ENCODE measurements at places on chromosomes 5 and 9.

DNA sequence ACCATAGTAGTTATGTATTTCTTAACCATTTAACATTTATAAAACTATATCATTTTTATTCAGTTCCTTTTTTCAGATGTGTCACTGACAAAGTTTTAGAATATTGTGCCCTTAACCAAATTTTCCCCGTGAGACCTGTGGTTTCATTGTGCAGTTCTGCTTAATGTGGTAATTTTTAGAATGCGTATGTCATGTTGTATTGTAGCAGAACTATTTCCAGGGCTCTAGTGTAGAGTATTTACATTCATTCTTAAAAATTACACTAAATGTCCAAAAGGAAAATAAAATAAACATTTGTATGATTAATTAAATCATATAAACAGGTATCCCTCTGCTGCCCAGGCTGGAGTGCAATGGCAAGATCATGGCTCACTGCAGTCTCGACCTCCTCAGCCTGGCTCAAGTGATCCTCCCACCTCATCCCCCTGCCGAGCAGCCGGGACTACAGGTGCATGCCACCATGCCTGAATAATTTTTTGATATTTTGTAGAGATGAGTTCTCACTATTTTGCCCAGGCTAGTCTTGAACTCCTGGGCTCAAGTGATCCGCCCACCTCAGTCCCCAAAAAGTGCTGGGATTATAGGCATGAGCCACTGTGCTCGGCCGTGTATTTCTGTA, 15.4 kb downstream of the SERINC5 start:
- DNase-seq, result no peak

DNA sequence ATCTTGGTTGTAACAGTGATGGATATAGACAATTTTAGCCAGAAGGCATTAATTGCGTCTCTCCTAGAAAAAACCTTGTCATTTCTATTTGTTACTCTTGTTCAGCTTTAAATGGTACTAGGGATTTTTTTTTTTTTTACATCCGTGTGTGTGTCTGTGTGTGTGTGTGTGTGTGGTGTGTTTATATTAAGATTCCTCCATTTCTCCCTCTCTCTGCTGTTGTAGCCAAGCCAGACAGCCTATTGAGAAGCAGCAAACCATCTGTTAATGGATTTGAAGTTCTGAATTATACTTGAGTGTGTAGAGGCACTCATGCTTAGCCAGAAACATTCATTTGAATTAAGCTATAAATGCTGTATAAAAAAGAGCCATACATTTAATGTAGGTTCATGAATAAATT, 72.3 kb downstream of the SLF1 start:
- DNase-seq, result peak; percentile 11

GRCh38 chr5:111321376-111321775, 97.2 kb downstream of the CAMK4 start:
- DNase-seq, result no peak

DNA sequence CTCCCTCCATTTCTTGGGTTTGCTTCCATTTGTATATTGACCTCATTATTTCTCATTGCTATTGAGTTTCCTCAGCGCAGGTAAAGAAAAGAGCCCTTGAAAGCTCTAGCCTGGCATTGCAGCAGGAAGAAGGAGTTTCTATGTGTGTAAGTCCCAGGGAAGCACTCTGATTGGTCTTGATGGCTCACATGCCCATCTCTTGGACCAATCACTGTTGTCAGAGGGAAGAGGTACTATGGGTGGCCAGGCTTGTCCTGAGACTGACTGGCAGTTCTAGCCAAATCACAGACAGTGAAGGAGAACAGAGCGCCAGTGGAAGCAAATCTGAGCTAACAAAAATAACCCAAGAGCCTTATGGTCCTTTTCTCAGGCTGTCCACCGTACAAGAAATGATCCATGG, 219.0 kb downstream of the PAX5 start:
- DNase-seq, result no peak

DNA sequence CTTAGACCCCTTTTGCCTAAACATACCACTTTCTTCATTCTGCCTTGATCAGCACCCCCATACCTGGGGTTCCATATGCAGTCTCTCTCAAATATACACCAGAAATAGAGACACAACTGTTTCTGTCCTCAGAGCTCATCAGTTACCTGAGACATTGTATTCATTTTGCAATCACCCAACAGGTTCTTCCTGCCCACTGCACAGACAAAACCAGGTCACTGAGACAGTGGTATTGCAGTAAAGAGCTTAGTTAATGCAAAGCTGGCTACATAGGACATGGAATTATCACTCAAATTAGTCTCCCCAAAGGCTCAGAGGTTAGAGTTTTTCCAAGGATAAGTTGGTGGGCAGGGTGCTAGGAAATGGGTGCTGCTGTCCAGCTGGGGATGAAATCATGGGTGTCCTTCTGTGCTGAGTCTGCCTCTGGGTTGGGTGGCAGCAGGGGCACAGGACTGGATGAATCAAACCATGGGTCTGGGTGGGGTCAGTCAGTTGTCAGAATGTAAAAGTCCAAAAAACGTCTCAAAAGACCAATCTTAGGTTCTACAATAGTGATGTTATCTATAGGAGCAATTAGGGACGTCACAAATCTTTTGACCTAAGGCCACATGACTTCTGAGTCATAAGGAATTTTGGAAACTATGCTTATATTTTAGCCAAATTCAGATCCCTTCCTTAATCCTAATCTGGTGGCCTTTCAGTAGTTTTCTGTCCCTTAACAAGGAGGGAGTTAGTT, 41.0 kb downstream of the KCNV2 start:
- DNase-seq, result no peak

- DNase-seq, result no peak
Observed at GRCh38 chr5:52043543-52043942, 660.3 kb downstream of the ISL1 start.

DNA sequence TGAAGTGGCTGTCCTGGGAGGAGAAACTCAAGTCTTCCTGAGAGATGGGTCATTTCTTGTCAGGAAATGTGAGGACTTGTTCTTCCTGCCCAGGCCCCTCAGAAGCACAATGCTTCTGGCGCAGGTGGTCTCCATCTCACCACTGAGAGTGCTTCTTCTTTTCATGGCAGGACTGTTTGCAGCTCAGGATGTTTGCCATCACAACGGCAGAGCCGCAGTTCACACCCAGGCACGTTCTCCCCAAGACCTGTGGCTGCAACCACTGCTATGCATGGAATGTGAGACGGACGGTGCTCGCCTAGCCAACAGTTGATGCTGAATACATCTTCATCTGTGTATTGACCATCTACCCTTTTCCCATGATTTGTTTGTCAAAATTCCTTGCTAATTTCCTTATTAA, 216.3 kb downstream of the GADD45G start:
- no peak for DNase-seq

- no peak for DNase-seq
Observed at GRCh38 chr5:158322620-158323019, 463.7 kb upstream of the CLINT1 start.

- no peak for DNase-seq
Observed at GRCh38 chr9:72041775-72042194, 18.6 kb downstream of the C9orf57 start.

DNA sequence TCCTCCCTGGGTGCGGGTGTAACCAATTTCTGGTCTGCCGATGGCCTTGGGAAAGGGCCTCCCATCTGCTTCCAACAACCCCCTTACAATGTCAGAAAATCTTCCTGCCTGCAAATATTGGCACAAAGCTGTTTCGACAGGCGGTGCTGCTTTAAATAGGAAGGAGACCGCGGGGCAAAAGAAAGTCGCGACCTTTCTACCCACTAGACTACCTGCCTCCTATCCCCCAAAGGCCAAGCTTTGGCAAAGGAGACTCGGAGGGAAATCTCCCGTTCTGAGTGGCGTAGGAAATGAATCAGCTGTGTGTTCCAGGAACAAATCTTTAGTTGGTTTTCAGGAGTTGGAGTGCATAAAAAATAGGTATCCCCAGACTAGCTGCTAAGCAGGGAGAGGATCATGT, 36.8 kb upstream of the NFIB start:
- DNase-seq, result no peak

DNA sequence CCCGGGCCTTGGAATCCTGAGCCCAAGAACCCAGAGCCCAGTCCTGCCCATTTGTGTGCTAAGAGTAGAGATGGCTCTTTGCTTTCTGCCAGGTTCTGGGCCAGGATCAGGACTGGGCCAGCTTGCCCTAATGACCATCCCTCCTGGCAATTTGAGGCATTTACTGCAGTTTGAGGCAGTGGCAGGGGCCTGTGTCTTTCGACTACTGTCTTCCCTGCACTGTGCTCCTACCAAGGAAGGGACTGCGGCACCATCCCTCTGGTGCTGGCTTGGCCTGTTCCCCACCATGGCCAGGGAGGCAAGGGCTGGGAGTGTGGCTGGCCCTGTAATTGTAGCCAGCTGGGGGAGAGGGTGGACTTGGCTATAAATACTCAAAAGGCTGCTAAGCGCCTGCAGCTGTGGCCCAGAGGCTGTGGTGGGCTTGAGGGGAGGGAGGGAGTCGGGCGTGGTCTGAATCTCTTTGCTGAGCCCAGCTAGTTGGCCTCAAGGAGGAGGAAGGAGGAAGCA, 4.6 kb downstream of the ENHO start:
- no peak for DNase-seq

- no peak for DNase-seq
Observed at GRCh38 chr9:109918339-109919163, 138.6 kb downstream of the PALM2AKAP2 start.

- DNase-seq, result peak; percentile 62
Observed at GRCh38 chr5:474840-475661, 32.1 kb downstream of the EXOC3 start.

- peak; percentile 73 for DNase-seq
Observed at GRCh38 chr9:128072144-128073021, 4.4 kb downstream of the SLC25A25 start.

GRCh38 chr9:122218071-122218934, 10.5 kb downstream of the LHX6 start:
- no peak for DNase-seq

DNA sequence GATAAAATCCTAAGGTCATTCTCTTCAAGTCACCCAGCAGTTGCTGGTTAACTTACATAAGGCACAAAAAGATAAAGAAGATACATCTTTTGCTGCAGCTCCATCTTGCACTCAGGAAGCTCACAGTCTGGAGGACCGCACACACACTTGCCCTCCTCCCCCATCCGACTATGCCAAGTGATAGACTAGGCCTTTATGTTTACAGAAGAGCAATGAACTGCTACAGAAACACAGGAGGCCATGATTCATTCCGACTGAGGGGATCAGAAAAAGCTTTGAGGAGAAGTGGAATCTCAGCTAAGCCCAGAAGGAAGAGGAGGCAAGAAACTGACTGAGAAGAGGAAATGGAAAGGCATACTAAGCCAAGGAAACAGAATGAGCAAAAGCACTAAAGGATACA, 17.4 kb downstream of the NRG2 start:
- no peak for DNase-seq

GRCh38 chr9:3043369-3043768, 199.5 kb upstream of the PUM3 start:
- DNase-seq, result no peak

- no peak for DNase-seq
Observed at GRCh38 chr5:126718236-126718868, 58.6 kb upstream of the LMNB1 start.

Data from small intestine (tissue), 16 donors.